Naive B cell (primary cell): ENCODE measurements at places on chromosomes 2 and 18. TPM values are rescaled to one million over a fixed set of nuclear protein-coding genes. Genes with fewer than 3 reads are reported as not detected.
A peak's percentile ranks its signal among the peaks of the same experiment; 100 is the strongest.

- no peaks in the 10 kb centered on the region for H3K36me3 ChIP-seq
- no peak overlapping the region for H3K4me3 ChIP-seq
- H3K4me1 ChIP-seq = peaks cover 37% of the 10 kb centered on the region
- H3K27me3 ChIP-seq = no peaks in the 10 kb centered on the region
- DNase-seq = no peak
- H3K27ac ChIP-seq = no peak overlapping the region
Measured at GRCh38 chr2:168211664-168212163, 35.7 kb downstream of the STK39 start.

DNA sequence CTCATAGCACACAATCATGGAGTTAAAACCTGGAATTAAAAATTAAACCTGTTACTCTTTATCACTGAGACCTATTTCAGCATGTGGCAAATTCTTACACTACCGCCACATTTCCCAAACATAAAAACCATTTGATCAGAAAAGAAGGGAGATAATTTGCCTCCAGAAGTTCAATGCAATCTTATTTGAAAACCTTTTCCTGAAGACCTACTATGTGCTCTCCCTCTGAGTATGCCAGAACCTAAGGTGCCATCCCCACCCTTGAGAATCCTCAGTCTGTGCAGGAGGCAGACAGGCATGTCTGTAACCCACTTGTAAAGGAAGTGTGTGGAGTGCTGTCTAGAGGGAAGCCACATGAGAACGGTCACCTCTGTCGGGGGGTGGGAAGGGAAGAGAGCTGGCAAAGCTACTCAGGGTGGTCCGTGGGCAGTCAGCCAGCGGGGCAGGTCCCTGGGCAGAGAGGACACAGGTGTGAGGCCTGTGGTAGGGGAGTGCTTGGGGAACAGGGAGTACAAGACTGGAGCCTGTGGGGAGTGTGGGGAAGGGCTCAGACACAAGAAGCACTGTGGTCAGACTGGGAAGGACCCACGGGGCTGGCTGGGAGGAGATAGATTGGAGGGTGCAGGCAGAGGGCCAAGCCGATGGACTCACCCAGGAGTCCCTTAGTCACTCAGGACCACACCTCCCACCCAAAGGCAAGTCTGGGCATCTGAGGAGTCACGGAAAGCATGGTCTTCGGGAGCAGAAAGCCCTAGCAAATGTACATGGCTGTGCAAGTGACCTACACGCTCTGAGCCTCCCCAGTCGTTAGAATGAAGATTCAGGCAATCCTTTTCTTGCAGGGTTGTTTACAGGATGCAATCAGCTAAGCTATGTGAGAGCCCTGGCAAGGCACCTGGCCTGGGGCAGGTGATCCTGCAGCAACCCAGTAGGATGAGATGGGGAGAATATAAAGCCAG lies 22.8 kb downstream of the CRACDL start:
- H3K27me3 ChIP-seq = peaks cover 14% of the 10 kb centered on the region
- no peaks in the 10 kb centered on the region for H3K36me3 ChIP-seq
- H3K4me1 ChIP-seq = peaks cover 12% of the 10 kb centered on the region
- H3K4me3 ChIP-seq = no peak overlapping the region

- no peak overlapping the region for H3K4me3 ChIP-seq
- no peak overlapping the region for H3K27ac ChIP-seq
- no peaks in the 10 kb centered on the region for H3K27me3 ChIP-seq
- H3K4me1 ChIP-seq = no peaks in the 10 kb centered on the region
- no peaks in the 10 kb centered on the region for H3K36me3 ChIP-seq
- no peak for DNase-seq
Measured at GRCh38 chr2:160576054-160576499, 82.5 kb upstream of the RBMS1 start.

- peaks cover 61% of the 10 kb centered on the region for H3K4me1 ChIP-seq
- no peak for DNase-seq
- peak overlapping the region; percentile 36 for H3K4me3 ChIP-seq
Measured at GRCh38 chr2:45699032-45699658, 47.7 kb downstream of the PRKCE start.

DNA sequence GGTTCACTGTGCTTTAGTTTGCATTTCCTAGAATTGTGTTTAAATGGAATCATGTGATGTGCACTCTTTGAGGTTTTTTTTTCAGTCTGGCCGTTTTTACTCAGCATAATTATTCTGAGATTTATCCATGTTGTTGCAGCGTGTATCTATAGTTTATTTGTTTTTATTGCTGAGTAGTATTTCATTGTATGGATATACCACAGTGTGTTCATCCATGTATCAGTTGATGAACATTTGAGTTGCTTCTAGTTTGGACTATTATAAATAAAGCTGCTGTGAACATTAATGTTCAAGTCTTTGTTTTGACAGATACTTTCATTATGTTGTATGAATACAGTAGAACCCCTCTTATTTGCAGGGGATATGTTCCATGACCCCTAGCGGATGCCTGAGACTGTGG lies 39.1 kb downstream of the TRAF3IP1 start:
- peaks cover 8% of the 10 kb centered on the region for H3K36me3 ChIP-seq
- no peaks in the 10 kb centered on the region for H3K27me3 ChIP-seq
- no peak overlapping the region for H3K27ac ChIP-seq

- H3K4me1 ChIP-seq = peaks cover 22% of the 10 kb centered on the region
- no peaks in the 10 kb centered on the region for H3K36me3 ChIP-seq
- no peaks in the 10 kb centered on the region for H3K27me3 ChIP-seq
- H3K27ac ChIP-seq = no peak overlapping the region
- H3K4me3 ChIP-seq = no peak overlapping the region
Measured at GRCh38 chr2:104936527-104936926, 82.6 kb downstream of the POU3F3 start.

- H3K4me1 ChIP-seq = no peaks in the 10 kb centered on the region
- H3K4me3 ChIP-seq = no peak overlapping the region
- H3K27ac ChIP-seq = no peak overlapping the region
- no peak for DNase-seq
- H3K36me3 ChIP-seq = no peaks in the 10 kb centered on the region
Measured at GRCh38 chr18:33195795-33196194, 244.7 kb downstream of the CCDC178 start.

DNA sequence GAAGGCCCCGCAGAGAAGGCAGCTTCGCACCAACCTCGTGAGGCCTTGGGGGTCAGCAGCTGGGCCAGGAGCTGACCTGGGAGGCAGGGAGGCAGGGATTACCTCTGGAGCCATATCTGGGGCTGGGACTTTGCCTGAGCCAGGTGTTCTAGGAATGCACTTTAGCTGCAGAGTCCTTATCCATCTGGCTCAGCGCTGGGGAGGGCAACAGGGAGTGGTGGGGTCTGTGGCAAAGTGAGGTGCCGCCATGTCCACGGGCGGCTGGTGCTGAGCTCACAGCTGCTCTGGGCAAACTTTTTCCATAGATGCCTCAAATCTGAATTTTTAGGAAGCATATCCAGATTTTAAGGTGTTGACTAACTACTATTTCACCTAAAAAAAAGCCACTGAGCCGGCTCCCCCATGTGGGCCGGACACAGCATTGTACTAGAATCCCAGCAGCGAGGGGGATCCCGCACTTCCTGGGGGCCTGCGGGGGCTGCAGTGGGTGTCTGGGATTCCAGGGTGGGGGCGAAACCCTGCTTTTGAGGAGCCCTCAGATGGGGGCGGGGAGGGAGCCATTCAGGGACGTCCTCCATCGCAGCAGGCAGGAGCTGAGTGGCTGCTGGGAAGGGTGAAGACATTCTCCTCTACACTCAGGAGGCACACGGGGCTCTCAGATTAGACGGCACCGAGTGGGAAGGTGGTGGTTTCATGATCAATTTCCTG lies 34.6 kb downstream of the RTP5 start:
- H3K4me1 ChIP-seq = peaks cover 17% of the 10 kb centered on the region
- no peaks in the 10 kb centered on the region for H3K36me3 ChIP-seq
- H3K27me3 ChIP-seq = no peaks in the 10 kb centered on the region
- no peak for DNase-seq
- no peak overlapping the region for H3K4me3 ChIP-seq

GRCh38 chr2:144770616-144771230 lies 250.8 kb upstream of the ZEB2 start:
- no peak for DNase-seq
- H3K36me3 ChIP-seq = no peaks in the 10 kb centered on the region
- H3K4me3 ChIP-seq = no peak overlapping the region
- H3K27ac ChIP-seq = no peak overlapping the region

- no peak for DNase-seq
- H3K27me3 ChIP-seq = peaks cover 7% of the 10 kb centered on the region
- H3K4me1 ChIP-seq = peaks cover 8% of the 10 kb centered on the region
- no peak overlapping the region for H3K4me3 ChIP-seq
- H3K27ac ChIP-seq = no peak overlapping the region
Measured at GRCh38 chr2:42926434-42927333, 134.3 kb upstream of the HAAO start.

GRCh38 chr2:104945866-104946265 lies 92.0 kb downstream of the POU3F3 start:
- no peak overlapping the region for H3K4me3 ChIP-seq
- no peaks in the 10 kb centered on the region for H3K4me1 ChIP-seq
- no peak overlapping the region for H3K27ac ChIP-seq
- no peaks in the 10 kb centered on the region for H3K36me3 ChIP-seq

- H3K4me3 ChIP-seq = no peak overlapping the region
- peaks cover 30% of the 10 kb centered on the region for H3K27me3 ChIP-seq
- no peak overlapping the region for H3K27ac ChIP-seq
- H3K4me1 ChIP-seq = no peaks in the 10 kb centered on the region
Measured at GRCh38 chr18:61917818-61918217, 25.0 kb upstream of the RNF152 start.

- peak overlapping the region; percentile 95 for H3K4me3 ChIP-seq
- peaks cover 98% of the 10 kb centered on the region for H3K4me1 ChIP-seq
- no peaks in the 10 kb centered on the region for H3K36me3 ChIP-seq
- peak overlapping the region; percentile 99 for H3K27ac ChIP-seq
- DNase-seq = peak; percentile 74
Measured at GRCh38 chr2:30336978-30337841, 105.9 kb downstream of the LBH start.

- no peak overlapping the region for H3K27ac ChIP-seq
- H3K27me3 ChIP-seq = no peaks in the 10 kb centered on the region
- H3K4me3 ChIP-seq = no peak overlapping the region
- DNase-seq = no peak
- no peaks in the 10 kb centered on the region for H3K36me3 ChIP-seq
Measured at GRCh38 chr2:160397530-160397865, 96.1 kb downstream of the RBMS1 start.

GRCh38 chr18:46268671-46269070 lies 164.5 kb downstream of the HAUS1 start:
- no peaks in the 10 kb centered on the region for H3K27me3 ChIP-seq
- no peaks in the 10 kb centered on the region for H3K4me1 ChIP-seq
- no peak overlapping the region for H3K27ac ChIP-seq
- peaks cover 18% of the 10 kb centered on the region for H3K36me3 ChIP-seq
- no peak overlapping the region for H3K4me3 ChIP-seq

DNA sequence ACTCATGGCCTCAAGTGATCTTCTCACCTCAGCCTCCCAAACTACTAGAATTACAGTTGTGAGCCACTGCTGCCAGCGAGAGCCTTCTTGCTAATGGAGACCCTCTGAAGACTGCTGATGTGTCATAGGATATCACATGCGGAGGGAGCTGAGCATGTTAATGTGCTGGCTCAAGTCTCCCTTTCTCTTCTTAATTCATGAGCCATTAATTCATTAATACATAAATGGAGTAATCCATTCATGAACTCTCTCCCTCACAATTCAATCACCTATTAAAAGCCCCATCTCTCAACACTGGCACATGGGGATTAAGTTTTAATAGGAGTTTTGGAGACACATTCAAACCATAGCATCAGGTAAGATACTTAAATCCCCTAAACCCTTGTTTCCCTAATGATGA lies 54.8 kb downstream of the SYT4 start:
- DNase-seq = no peak
- no peak overlapping the region for H3K27ac ChIP-seq
- no peaks in the 10 kb centered on the region for H3K4me1 ChIP-seq
- no peak overlapping the region for H3K4me3 ChIP-seq

DNA sequence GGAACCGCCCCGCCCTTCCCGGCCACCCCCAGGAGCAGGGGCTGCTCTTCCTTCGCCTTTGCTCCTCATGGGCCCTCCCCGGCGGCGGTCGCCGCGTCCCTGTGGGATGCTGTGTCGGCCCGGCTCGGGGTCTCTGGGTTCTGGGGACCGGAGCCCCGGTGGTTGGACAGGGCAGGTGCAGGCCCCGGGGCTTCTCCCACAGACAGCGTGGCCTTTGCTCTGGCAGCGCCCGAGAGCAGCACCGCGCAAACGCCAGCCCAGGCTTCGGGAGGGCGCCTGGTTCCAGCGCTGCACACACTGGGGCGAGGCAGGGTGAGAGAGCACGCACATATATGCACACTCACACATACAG lies 9.0 kb upstream of the KCNG2 start:
- H3K4me1 ChIP-seq = peaks cover 30% of the 10 kb centered on the region
- peaks cover 80% of the 10 kb centered on the region for H3K27me3 ChIP-seq
- no peak for DNase-seq
- no peak overlapping the region for H3K27ac ChIP-seq

GRCh38 chr18:52190631-52191030 lies 149.4 kb upstream of the DCC start:
- H3K36me3 ChIP-seq = no peaks in the 10 kb centered on the region
- no peaks in the 10 kb centered on the region for H3K27me3 ChIP-seq
- no peaks in the 10 kb centered on the region for H3K4me1 ChIP-seq
- DNase-seq = no peak
- no peak overlapping the region for H3K4me3 ChIP-seq

DNA sequence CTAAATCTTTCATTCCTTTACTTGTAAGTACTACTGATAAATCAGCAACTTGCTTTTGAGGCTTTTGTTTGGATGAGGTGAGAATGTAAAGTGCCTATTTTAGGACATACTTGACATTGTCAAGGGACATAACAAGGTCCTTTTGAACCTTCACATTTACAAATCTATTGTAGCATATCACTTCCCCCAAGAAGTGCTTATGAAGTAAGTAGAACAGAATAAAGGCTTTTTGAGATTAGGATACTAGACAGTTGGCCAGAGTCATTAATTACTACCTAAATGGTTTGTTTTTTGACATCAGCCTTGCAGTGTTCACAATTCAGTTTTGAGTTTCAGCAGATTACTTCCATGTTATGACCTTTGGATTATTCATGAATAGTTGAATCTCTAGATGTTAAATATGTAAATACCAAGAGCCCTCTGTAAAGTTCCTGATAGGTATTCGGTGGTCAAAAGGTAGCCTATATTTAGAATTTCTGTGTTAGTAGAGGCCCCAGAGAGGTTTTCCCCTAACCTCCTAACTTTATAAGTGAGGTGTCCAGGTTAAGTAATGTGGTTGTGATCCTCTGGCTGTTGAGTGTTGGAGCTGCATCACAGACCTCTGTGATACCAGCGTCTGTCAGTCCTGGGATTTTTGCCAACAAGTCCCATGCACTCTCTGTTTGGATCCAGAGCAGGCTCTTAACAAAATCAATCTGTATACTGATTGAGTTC lies 67.2 kb downstream of the LCLAT1 start:
- H3K4me3 ChIP-seq = no peak overlapping the region
- H3K4me1 ChIP-seq = peaks cover 65% of the 10 kb centered on the region
- no peak for DNase-seq
- no peak overlapping the region for H3K27ac ChIP-seq
- H3K27me3 ChIP-seq = no peaks in the 10 kb centered on the region
- peaks cover 10% of the 10 kb centered on the region for H3K36me3 ChIP-seq

GRCh38 chr18:59359576-59359952 lies 499 bp upstream of the LMAN1 start:
- DNase-seq = no peak
- H3K36me3 ChIP-seq = peaks cover 3% of the 10 kb centered on the region
- peaks cover 5% of the 10 kb centered on the region for H3K27me3 ChIP-seq
- H3K27ac ChIP-seq = no peak overlapping the region
- H3K4me1 ChIP-seq = peaks cover 23% of the 10 kb centered on the region
- H3K4me3 ChIP-seq = peak overlapping the region; percentile 85

The FER1L5 gene
- not detected for polyA plus RNA-seq

The SOX11 gene
- not detected for polyA plus RNA-seq

The FSHR gene
- not detected for polyA plus RNA-seq

The FNDC4 gene
- polyA plus RNA-seq = 0.33 TPM
